NCI-H1105 treated with DMSO at 0.1 percent for 48 hours (cell line): ENCODE measurements at places on chromosomes 5 and 9.

DNA sequence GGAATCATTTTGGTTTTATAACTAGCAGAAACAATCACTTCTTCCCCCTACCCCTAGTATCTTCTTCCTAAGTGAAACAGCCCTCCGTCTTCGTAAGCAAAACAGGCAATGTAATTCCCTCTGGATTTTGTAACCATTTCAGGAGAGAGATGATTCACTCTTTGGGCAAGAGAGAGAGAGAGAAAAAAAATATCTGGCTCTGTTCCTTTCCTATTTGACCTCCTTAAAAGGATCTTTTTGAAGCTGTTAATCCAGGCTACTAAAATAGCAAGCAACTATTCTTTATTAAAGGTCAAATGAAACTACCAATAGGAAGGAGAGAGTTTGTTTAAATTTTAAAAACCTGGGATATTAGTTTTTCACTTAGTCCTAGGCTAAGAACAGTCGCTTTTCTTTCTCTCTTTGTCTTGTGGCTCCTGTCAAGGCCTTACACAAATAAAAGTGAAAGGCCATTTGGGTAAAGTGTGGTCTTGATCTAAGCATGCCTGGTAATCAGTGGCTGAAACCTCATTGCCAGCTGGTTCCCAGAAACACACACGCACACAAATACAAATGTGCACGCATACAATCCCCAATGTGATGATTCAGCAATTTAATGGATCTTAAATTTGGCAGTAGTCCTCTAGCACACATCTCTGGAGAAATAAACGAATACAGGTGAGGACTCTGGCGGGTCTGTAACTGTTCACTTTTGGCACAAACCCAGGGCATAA lies 70.2 kb downstream of the PRUNE2 start:
- peak; percentile 13 for DNase-seq

DNA sequence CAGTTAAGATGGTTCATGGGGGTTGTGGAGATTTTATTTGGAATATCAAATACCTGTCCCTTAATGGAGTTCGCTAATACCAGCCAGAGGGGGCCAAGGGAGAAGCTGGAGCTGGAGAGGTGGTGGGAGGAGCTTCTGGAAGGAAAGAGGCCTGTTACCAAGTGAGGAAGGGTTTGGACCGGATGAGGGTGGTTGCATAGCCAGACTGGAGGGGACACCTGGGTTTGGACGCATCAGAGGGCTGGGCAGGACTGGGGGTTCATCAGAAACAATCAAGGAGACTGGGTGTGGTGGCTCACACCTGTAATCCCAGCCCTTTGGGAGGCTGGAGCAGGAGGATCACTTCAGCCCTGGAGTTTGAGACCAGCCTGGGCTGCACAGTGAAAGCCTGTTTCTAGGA lies 111.8 kb upstream of the IER5L start:
- no peak for DNase-seq

GRCh38 chr9:105076729-105077128 lies 148.8 kb upstream of the ABCA1 start:
- no peak for DNase-seq

DNA sequence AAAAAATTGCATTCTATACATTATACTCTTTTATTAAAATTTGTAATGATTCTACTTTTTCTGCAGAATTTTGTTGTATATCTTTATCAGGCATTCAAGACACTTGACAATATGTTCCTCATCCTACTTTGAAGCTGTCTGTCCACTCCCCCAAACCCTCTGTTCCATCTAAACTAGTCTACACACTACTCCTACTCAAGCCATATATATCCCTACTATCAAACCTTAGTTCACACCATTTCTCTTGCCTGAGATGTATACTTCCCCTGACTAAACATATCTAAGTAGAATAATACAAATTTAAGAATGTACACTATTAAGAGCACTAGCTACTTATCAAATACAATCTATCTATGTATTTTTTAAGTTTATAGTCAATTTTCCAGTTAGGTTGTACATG lies 107.1 kb upstream of the FTMT start:
- DNase-seq, result no peak

- DNase-seq, result no peak
These were observed 225.2 kb downstream of the CDH9 start for GRCh38 chr5:26813235-26813634.

GRCh38 chr9:113160571-113160970 lies 9.8 kb downstream of the SLC31A2 start:
- DNase-seq, result peak; percentile 39

- DNase-seq, result no peak
These were observed 28.1 kb downstream of the ANKRD33B start for GRCh38 chr5:10591966-10592365.

DNA sequence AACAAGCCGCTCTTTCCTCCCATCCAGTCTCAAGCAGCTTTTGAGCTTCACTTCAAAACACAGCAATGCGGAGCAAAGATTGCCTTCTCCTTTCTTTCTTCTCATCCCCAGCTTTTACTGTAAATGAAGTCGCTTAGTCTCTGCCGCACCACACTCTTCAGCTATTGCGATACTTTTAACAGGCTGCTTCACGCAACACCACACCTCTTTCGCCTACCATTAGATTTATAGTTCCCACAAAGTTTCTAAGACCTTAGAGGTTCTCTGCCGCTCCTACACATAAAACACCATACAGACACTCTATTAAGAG lies 711 bp downstream of the PGGT1B start:
- no peak for DNase-seq

DNA sequence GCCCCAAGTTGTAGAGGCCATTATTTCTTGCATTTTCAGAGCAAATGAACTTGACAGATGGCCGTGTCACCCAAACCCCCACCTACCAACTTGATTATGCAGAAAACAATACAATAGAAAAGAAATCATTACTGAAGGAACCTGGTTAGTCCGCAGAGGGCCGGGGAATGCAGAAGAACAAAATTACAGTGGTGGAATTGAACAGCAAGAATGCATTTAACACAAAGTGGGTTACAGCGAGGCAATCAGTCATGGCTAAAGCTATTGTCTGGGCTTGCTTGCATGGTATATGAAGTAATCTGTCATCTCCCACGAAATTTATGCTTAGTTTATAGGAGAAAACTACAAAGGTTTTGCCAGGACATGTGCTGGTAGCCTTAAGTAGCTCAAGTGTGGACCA lies 238.3 kb upstream of the IRX1 start:
- DNase-seq, result no peak

DNA sequence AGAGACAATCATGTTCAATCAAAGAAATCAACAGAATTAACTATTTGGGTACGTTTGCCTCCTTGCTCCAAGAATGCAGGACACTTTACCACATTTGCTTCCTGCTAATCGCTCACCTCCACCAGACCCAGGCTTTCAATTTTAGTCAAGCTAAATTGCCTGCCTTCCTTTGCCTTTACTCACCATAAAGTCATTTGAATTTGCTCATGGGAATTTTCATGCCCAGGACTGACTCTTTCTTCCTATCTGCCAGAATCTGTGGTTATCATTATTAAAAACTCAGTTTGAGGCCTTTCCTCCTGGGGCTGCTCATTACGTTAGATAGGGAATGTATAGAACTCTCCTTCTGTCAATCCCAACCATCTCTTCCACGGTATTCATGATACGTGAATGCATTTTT lies 1935.3 kb upstream of the WWC1 start:
- DNase-seq, result no peak

DNA sequence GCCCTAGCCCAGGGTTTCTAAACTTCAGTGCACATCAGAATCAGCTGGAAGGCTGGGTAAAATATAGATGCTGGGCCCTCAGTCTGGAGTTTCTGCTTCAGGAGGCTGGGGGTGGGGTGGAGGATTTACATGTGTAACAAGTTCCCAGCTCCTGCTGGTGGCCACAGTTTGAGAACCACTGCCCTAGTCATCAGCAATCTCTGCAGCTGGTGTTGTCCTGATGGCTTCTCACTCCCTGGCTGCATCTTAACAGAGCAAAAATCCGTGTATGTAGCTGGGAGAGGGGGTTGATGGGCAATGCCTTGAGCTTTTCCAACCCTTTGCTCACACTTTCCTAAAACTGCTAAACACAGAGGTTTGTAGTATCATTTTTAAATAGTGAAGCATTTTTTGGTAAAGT lies 186.0 kb upstream of the KLF9 start:
- no peak for DNase-seq

GRCh38 chr5:156532921-156533320 lies 206.0 kb downstream of the SGCD start:
- DNase-seq, result no peak

DNA sequence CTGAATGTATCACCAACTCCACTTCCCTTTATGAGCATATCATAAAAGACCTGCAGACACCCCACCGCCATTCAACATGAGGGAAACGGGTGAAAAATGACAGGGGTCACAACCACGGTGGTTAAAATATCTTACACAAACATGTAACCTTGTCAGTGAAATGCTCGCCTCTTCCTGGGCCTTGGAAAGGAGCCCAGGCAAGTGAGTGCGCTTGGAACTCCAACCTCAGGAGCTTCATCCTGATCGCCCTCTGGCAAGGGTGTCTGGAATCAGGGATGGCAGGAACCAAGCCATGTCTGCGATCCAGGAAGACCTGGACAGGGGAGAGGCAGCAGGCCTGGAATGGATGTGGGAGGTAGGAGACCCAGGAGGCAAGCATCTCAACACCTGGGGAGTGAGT lies 282.7 kb downstream of the GAS1 start:
- DNase-seq, result no peak

GRCh38 chr5:53917095-53917494 lies 356.7 kb downstream of the NDUFS4 start:
- DNase-seq, result no peak

- DNase-seq, result no peak
These were observed 49.5 kb downstream of the RXRA start for GRCh38 chr9:134375430-134376385.

DNA sequence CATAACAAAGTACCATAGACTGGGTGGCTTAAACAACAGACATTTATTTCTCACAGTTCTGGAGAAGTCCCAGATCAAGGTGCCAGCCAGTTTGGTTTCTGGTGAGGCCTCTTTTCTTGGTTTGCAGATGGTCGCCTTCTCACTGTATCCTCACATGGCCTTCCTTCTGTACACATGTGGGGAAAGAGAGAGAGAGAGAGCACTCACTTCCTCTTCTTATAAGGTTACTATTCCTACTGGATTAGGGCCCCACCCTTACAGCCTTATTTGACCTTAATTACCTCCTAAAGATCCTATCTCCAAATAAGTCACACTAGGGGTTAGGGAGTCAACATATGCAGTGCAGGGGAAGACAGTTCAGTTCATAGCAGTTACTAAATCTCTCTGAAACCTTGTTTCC lies 205.6 kb upstream of the GDNF start:
- DNase-seq, result no peak

DNA sequence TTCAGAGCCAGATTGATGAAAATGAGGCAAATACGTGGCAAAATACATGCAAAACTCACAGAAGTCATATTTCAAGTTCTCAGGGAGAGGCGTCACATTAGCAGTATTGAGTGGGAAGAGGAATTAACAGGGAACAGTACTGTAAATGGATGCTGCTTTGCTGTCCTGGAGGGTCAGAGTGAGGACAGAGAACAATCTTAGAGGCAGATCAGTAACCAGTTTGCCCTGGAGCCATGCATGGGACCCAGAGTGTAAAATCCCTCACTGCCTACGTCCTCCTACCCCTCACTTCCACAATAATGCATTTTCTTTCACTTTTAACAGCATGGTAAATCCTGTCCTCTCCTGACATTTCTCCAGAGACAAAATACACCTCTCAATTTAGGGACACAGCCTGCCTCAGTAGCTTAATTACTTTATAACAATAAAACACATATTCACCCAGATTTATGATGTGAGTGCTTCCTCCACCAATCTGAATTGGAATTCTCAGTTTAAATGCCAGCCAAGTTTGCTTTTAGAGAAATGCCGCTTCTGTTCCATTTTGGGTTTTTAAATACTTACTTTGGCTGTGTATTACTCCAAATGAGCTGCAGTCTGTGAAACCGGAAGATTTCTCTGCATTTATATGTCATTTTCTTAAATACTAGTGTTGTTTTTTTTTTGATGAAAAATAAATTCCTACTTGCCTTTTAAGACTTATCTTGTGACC lies 70.0 kb downstream of the LMNB1 start:
- DNase-seq, result no peak

- DNase-seq, result no peak
These were observed 37.1 kb downstream of the DBH start for GRCh38 chr9:133673258-133673655.

GRCh38 chr5:82476155-82476554 lies 198.0 kb upstream of the RPS23 start:
- no peak for DNase-seq

GRCh38 chr5:107303171-107303968 lies 367.4 kb downstream of the EFNA5 start:
- DNase-seq, result no peak

GRCh38 chr9:75188756-75189155 lies 100.4 kb downstream of the OSTF1 start:
- DNase-seq, result no peak

DNA sequence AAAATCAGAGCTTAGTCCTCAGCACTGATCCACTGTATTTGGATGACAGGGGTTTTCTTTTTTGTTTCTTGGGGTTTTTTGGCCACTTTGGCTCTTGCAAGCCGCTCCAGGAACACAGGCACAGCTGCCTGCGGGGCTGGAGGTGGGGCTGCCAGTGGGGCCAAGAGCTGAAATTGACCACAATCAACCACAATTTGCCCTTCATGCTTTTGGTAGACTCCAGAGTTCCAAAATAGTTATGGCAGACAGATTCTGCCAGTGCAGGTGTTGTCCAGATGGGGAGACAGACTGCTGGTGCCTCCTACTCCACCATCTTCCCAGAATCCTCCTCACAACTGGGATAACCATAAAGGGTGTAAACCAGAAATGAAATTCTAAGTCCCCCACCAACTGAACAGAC lies 36.5 kb downstream of the PLEKHG4B start:
- no peak for DNase-seq

- no peak for DNase-seq
These were observed 64.4 kb downstream of the AUH start for GRCh38 chr9:91297306-91297705.

DNA sequence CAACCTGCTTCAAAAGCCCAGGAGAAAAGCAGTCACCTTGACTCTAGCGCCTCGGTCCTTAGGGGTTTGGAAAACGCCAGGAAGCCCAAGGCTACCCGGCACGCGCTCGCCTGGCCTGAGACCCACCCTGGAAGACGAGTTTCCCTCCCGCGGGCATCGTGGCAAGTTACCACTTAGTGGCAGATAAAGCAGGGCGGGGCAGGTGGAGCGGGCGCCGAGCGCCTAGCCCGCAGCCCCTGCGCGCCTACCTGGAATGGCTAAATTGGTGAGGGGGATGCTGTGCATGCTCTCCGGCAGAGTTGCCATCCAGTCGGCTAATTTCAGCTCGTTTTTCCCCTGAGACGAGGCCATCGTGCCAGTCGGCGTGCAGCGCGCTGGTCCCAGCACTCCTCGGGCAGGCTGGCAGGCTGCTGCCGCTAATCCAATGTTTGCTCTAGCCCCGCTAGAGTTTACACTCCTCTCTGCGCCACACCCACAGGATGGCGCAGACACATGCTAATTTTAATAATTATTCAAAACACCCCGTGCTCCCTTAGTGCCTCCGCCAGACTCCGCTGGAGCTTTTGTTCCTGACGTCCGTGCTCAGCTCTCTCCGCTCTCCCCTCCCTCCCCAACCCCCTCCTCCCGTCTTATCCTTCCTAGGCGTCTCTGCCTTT lies at the start of gene PLCXD3:
PLCXD3 (minus strand) TSS at position 426 of the 656 bp plus-strand sequence; CDS start at position 351, 75 bp downstream.
- DNase-seq, result peak; percentile 71
